ENCODE measurements at places on chromosomes 11 and 22.
A peak's percentile ranks its signal among the peaks of the same experiment; 100 is the strongest.

DNA sequence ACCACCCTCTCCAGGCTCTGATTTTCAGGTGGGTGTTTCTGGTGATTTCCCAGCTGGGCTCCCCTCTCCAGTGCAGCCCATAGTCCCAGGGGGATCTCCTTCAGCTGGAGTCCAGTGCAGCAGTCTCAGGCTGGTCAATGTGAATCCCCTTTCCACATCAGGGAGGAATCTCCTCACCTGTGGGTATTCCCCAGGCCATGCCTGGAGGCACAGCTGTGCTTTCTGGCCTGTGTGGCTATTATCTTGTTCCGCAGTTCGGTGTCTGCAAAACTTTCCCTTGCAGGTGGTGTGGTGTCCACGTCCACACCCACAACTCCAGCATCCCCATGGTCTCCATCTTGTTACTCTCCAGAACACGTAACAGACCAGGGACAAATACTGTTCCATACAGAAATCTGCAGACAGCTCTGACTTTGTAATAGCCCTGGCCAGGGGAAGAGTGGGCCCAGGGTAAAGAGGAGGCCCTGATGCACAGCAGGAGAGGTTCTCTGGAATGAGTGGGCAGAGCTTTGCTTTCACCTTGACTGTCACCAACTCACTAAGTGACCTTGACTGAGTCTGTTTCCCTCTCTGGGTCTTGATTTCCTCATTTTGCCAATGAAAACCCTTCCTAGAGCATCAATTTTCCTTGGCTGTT, 183.2 kb downstream of the CSNK2A3 start:
- no peak for DNase-seq

DNA sequence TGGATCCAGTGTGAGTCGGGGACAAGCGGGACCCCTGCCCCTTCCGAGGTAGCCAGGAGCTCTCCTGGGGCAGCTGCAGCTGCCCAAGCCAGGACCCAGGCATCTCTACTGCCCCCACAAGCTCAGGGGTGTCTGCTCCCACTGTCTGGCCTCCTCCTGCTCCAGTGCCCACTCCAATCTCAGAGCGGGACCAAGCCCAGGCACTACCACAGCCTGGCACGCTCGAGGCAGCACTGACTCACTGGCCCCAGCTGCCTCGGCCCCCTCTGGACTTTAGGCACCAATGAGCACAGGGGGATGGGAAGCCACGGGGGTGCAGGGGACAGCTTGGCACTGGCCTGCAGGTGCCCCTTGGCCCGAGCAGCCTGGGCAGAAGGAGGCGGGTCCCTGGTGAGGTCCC, 8.2 kb downstream of the IL2RB start:
- DNase-seq = no peak

DNA sequence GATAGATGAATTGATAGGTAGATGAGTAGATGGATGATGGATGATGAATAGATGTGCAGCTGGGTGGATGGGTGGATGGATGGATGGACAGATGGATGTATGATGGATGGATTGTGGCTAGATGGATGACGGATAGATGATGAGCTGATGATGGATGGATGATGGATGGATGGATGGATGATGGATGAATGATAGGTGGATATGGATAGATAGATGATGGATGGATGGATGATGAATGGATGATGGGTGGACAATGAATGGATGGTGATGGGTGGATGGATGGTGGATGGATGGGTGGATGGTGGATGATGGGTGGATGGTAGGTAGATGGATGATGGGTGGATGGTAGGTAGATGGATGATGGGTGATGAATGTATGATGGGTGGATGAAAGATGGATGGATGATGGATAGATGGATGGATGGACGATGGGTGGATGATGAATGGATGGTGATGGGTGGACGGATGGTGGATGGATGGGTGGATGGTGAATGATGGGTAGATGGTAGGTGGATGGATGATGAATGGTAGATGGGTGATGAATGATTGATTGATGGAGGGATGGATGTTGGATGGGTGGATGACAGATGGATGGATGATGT, 1261.7 kb downstream of the BRD1 start:
- DNase-seq = no peak

DNA sequence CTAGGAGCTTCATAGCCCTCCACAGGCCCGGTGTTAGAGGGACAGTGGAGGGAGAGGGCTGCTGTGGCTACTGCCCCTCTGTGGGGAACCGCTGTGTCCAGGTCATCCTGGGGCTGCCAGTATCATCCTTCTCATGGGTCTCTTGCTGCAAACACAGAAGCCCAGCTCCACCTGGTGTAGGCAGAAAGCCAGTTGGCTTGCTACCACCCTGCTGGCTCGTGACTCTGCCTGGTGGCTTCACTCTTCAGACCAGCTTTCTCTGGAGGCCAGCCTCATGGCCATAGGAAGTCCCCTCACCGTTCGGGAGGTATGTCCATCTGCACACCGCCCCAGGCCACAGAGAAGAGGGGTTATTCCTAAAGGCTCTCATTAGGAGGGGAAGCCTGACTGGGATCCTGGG, 19.4 kb upstream of the SUSD2 start:
- DNase-seq = no peak

- DNase-seq = no peak
These were observed 5.7 kb downstream of the EIF3L start for GRCh38 chr22:37854946-37855345.

DNA sequence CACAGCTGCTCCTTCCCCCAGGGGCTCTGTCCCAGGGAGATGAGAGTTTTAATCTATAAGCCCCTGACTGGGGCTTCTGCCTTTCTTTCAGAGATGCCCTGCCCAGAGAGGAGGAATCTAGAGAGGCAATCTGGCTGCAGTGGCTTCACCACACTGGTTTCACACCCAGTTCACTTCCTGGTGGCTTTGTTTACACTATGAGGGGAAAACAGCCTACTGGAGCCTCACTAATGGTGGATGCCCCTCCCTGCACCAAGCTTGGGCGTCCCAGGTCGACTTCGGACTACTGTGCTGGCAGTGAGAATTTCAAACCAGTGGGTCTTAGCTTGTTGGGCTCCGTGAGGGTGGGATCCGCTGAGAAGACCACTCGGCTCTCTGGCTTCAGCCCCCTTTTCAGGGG, 21.5 kb upstream of the MMP1 start:
- peak; percentile 37 for DNase-seq

- DNase-seq = no peak
These were observed 52.1 kb downstream of the NTM start for GRCh38 chr11:131422496-131422895.

DNA sequence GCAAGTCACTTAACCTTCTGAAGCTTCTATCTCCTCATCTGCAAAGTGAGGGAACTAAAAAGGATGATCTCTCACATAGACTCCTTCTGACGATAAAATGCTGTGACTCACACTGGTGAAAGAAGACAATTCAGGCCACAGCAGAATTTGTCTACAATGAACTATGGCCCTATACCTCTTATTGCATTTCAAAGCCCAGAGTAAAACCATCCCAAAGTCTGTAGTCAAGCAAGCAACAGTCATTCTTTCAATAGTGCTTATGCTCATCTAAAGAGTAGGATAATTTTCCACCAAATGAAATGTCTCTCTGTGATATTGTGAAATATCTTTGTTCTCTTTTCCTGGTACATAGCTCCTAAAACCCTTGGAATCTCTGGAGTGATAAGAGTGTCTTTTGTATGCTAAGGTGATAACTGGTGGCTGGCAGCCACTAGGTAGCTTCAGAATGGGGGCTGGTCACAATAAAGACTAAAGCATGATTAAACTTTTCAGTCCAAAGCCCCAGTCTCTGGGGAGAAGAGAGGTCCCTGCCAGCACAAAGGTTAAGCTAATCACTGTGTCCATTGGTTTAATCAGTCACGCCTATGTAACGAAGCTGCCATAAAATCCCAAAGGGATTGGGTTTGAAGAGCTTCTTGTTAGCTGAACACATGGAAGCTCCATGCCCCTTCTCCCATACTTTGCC, 30.8 kb downstream of the SYTL2 start:
- DNase-seq = no peak

GRCh38 chr11:33296695-33297094, 39.5 kb downstream of the HIPK3 start:
- no peak for DNase-seq

DNA sequence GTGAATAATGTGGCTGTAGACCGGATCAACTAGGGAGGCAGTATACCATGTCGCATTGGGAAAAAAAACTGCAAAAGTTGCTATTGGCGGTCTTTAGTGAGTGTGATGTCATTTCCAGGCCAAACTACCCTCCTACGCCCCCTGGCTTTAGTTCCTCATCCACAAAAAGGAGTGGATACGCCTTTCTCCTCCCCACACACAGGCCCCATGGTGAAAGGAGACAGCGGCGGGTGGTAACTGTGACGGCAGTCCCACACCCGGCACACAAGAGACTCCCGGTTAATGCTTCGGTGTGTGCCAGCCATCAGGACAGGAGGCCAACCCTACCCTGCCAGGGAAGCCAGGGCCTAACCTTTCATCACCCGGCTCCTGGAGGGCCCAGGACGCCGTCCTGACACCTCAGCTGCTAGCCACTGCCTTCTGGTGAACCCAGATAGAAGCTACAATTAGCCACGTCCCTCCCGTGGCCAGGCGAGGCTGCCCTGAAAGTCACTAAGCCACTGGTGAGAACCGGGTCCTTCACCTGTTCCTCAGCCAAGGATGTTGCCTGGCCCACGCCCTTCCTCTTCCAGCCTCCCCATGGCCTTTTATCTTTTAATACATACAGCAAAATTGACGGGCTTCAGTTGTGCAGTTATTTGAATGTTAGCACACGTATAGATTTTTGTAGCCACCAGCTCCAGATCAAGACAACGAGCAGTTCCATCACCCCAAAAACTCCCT, 10.8 kb downstream of the TP53I11 start:
- peak; percentile 7 for DNase-seq

DNA sequence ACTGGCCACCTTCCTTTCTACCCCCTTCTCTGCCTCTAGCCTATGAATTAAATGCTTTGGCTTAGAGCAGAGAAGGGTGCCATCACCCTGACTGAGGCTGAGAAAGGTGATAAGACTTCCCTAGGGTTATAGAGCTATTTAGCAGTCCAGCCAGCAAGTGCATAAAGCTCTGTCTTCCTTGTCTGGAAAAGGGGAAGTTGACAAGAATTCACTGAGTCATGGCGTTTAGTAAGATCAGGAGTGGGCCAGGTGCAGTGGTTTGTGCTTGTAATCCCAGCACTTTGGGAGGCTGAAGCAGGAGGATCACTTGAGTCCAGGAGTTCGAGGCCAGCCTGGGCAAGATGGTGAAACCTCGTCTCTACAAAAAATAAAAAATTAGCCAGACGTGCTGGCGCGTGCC, 63.1 kb downstream of the LHFPL7 start:
- DNase-seq = no peak

DNA sequence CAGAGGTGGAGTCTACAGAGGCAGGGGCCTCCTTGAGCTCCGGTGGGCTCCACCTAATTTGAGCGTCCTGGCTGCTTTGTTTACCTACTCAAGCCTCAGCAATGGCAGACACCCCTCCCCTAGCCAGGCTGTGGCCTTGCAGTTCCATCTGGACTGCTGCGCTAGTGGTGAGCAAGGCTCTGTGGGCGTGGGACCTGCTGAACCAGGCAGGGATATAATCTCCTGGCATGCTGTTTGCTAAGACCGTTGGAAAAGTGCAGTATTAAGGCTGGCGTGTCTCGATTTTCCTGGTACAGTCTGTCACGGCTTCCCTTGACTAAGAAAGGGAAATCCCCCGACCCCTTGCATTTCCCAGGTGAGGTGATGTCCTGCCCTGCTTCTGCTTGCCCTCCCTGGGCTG, 77.7 kb downstream of the GDPD4 start:
- no peak for DNase-seq

DNA sequence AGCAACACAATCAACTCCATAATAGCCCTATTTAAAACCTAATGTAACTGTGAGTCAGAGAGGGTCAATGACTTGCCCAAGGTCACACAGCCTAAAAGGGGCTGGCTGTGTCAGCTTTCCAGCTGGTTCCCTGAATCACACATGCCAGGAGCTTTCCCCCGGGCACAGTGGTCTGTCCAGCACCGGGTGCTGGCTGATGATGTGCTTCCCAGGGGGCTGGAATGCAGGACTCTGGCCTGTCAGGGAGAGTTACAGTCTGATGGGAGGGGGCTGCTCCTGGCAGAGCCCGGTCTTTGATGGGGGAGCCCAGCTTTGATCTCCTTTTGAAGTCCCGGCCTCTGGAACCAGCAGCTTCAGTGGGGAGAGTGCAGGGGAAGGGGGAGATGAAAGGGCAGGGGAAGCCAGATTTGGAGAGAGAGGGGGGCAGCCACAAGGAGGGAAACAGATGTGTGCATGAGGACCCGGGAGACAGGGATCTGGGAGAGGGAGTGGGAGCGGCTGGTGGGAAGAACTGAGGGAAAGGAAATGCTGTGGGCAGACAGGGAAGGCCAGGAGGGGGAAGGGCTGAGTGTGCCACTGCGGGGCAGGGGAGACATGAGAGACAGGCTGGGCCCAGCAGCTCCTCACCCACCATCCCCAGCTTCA, 102.7 kb downstream of the NECTIN1 start:
- peak; percentile 70 for DNase-seq

DNA sequence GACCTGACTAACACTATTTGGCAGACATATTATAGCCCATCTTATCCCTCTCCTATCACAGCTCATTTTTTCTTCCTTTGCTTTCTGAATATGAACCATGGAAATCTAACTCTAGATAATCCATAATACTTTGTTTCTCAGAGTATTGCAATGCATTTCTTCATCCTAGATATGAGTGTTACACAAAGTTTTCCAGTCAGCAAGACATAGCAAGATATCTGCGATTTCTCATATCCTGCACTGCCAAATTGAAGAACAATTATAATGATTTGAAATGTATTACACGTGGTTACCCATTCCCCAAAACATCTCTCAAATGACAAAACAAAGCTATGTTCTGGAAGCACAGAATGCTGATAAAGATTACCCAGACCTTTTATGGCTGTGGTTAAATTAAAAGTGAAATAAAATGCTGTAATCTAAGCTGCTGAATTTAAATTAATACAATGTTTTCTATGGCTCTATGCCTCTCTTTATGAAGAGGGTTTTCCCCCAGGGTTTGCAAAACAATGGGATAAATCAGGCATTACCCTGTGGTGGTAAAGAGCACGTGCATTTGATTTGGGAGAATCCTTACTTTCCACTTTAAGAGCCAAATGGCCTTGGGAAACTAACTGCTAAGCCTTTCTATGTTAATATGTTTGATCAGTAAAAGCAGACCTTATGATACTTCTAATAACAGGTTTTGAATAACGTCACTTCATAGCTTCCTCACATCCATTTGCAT, 1291.0 kb upstream of the CNTN5 start:
- no peak for DNase-seq
